Left ventricle myocardium inferior (tissue), 1 donor: ENCODE measurements at places on chromosomes 7 and 10.

- no peak for DNase-seq
Measured at GRCh38 chr7:104784686-104785085, 229.3 kb upstream of the KMT2E start.

DNA sequence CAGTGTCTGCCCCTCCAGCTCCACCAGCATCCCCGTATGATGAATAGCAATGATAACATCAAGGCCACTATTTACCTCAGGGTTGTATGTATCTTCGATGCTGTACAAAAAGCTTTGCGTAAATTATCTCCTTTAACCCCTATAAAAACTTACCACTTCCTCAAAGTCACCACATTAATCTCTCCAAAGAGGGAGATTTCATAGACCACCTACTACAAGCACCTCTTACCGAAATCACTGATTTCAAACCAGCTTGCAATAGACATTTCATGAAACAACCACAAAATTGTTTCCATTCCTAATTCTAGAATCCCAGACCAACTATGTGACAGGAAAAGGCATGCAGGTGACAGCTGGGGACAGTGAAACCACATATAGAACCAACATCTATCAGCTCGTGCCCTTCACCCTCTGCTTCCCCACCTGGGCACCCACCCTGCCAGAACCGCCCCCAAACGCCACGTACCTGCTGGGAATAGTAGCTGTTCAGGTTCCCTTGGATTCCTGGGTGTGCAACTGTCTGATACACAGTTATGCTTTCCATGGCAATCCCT, 20.1 kb upstream of the MMP21 start:
- no peak for DNase-seq

- DNase-seq, result no peak
Measured at GRCh38 chr10:49310460-49310859, 11.5 kb downstream of the C10orf71 start.

GRCh38 chr7:158409816-158410330, 177.8 kb downstream of the PTPRN2 start:
- DNase-seq, result no peak

DNA sequence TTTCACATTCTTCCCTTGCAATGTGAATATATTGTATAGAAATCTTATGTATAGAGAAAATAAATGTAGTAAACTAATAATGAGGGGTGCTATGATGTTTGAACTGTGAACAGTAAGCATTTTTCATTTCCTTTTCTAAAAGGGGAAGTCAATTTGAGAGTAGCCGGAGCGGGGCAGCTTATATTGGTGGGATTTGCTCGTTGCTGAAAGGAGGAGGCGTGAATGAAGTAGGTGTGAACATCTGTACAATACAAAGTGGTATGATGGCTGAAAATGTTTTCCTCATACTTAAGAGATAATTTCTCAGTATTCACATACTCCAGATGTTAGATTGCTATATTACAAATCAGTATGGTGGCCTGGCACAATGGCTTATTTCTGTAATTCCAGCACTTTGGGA, 87.1 kb downstream of the SRI start:
- no peak for DNase-seq

DNA sequence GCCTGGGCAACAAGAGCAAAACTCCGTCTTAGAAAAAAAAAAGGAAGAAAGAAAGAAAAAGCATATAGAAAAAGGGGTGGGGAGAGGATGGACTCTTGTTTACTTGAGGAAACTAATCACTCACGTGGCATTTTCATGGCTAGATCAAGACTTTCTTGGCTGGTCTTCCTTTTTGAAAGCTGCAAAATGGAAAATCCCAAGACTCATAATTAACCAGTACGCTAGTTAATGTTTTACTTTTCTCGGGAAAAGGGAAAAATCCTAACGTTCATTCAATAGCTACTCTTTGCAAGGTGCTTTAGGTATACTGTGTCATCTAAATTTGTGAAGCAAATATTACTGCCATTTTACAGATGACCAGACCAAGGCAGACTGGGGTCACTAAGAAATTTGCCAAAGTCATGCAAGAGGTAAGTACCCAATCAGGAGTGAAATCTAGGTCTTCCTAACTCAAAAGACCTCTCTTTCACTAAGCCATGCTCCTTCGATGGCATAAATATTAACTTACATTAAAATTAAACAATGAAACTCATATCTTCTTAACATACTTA, 24.4 kb downstream of the NAPEPLD start:
- DNase-seq, result no peak

DNA sequence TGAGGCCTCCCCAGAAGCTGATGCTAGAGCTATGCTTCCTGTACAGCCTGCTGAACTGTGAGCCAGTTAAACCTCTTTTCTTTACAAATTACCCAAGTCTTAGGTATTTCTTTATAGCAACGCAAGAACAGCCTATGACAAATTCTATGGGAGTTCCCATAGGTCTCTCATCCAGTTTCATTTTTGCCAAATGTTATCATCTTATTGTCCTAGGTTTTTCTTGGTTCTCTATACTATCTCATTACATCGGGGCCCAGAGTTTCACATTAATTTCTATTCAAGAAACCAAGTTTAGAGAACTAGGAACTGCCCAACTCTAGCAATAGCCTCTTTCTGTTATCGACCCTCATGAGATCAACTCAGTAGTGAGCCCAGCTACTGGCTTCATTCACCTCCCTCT, 15.9 kb downstream of the ACTA2 start:
- no peak for DNase-seq

- no peak for DNase-seq
Measured at GRCh38 chr10:26221541-26221940, 5.0 kb downstream of the GAD2 start.

DNA sequence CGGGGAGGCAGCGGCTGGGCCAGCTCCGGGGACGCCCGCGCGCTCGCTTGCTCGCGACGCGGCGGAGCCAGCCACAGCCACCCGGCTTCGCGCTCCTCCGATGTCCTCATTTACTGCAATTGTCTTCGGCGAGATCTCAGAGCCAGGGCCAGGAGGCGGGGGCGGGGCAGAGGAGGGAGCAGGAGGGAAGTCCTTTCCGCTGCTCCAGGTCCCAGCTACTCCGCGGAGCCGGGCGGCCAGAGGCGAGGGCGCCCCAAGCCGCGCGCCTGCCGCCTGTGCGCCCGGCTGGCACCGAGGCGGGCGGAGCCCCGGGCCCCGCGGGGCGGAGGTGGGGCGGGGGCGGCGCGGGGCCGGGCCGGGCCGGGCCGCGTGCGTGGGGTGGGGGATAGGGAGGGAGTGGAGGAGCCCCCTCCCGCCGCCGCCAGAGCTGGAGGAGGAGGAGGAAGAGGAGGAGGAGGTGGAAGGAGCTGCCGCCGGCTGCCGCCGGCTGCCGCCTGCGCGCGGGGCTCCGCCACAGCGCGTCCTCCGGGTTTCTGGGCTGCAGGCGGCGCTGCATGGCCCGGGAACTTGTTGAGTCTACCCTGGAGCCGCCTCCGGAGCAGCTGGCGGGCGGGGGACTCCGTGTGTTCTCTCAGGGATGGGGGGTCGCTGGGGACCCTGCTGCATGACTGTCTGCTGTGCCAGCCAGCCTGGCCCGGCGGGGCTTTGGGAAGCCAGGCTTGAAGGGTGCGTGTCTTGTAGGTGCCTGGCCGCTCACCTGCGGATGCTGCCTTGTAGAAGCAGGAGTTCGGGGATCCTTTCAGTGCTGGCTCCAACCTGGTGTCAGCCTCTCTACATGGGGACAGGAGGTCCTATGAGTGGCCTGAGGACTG, at the start of gene INSYN2A:
TSS of gene INSYN2A (minus strand) at position 310 of the 872 bp plus-strand sequence. CDS start 20,196 bp downstream, outside the sequence.
- DNase-seq, result peak; percentile 32

- DNase-seq, result no peak
Measured at GRCh38 chr7:30870821-30871518, 40.7 kb upstream of the AQP1 start.

- DNase-seq, result no peak
Measured at GRCh38 chr7:105934572-105935185, 28.4 kb upstream of the CDHR3 start.

- no peak for DNase-seq
Measured at GRCh38 chr7:42226354-42226941, 10.6 kb downstream of the GLI3 start.

- no peak for DNase-seq
Measured at GRCh38 chr7:14836006-14836405, 66.5 kb downstream of the DGKB start.
